A549 treated with Mapracorat at 1 μM for 4 hours (cell line): ENCODE measurements at places on chromosomes 3 and 15. TPM values are rescaled to one million over a fixed set of nuclear protein-coding genes. Genes with fewer than 3 reads are reported as not detected.

ACAN gene
- 0.77 to 0.99 TPM (median 0.84 TPM) in 5 replicates for total RNA-seq

NTRK3 gene
- total RNA-seq = 14.9 to 26.3 TPM (median 24.5 TPM) in 5 replicates

TRH gene
- total RNA-seq = not detected in 5 replicates

LMAN1L gene
- total RNA-seq = not detected in 5 replicates

INSYN1 gene
- total RNA-seq = 0.95 to 3.1 TPM (median 1.4 TPM) in 5 replicates

EPHB3 gene
- total RNA-seq = 0.24 to 0.46 TPM (median 0.29 TPM) in 5 replicates

GPX1 gene
- total RNA-seq = 262 to 306 TPM (median 293 TPM) in 5 replicates

MAGEF1 gene
- 25.9 to 31.6 TPM (median 28.4 TPM) in 5 replicates for total RNA-seq

FILIP1L gene
- 0.08 to 0.29 TPM (median 0.21 TPM) in 5 replicates for total RNA-seq

CNTN4 gene
- total RNA-seq = not detected in 5 replicates

CD200R1 gene
- total RNA-seq = not detected in 5 replicates

GHSR gene
- not detected in 5 replicates for total RNA-seq

KPNA4 gene
- total RNA-seq = 28.9 to 31.6 TPM (median 30.3 TPM) in 5 replicates

ZMYND10 gene
- 1.1 to 1.3 TPM (median 1.2 TPM) in 5 replicates for total RNA-seq

PAQR9 gene
- total RNA-seq = 2.2 to 3.0 TPM (median 2.6 TPM) in 5 replicates

ABCC5 gene
- 12.4 to 17.3 TPM (median 15.4 TPM) in 5 replicates for total RNA-seq

SPESP1 gene
- total RNA-seq = not detected in 5 replicates

IL20RB gene
- total RNA-seq = 0.77 to 1.1 TPM (median 0.97 TPM) in 5 replicates

PPCDC gene
- total RNA-seq = 18.0 to 21.6 TPM (median 18.2 TPM) in 5 replicates

CKMT1A gene
- total RNA-seq = 2.0 to 3.5 TPM (median 2.7 TPM) in 5 replicates
